ENCODE measurements at places on chromosomes 5 and 9.

GRCh38 chr5:92640340-92640739, 940.7 kb downstream of the NR2F1-AS1 start:
- DNase-seq = no peak

GRCh38 chr9:93297659-93298497, 113.9 kb downstream of the WNK2 start:
- no peak for DNase-seq

DNA sequence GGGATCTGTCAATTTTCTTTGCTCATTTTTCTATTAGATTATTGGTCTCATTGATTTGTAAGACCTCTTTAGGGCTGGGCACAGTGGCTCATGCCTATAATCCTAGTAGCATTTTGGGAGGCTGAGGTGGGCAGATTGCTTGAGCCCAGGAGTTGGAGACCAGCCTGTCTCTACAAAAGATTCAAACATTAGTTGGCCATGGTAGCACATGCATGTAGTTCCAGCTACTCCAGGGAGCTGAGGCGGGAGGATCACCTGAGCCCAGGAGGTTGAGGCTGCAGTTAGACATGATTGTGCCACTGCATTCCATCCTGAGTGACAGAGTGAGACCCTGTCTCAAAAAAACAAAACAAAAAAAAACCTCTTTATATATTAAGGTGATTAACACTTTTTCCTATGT, 6.4 kb upstream of the SHROOM1 start:
- DNase-seq = no peak

GRCh38 chr5:151614565-151614964, 23.4 kb upstream of the FAT2 start:
- DNase-seq = no peak

DNA sequence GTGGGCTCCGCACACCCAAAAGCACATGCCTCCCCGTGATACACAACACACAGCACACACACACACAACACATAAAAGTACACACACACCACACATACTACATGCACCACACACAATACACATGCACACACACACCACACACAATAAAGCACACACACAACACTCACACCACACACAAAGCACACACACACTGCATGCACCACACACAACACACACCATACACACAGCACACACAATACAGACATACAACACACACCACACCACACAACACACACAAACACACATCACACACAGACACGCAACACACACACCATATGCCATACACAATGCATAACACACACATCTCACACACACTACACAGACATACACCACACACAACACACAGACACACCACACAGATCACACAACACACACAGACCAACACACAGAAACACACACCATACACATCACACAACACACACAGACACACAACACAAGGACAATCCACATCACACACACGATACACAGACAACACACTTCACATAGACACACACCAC, 3.4 kb upstream of the CCDC187 start:
- DNase-seq = no peak

GRCh38 chr9:103364753-103365152, 369.6 kb downstream of the CYLC2 start:
- DNase-seq = no peak
